ENCODE measurements at places on chromosomes 16 and 17.

- peak; percentile 15 for DNase-seq
Measured at GRCh38 chr17:31444026-31444425, 52.6 kb downstream of the RAB11FIP4 start.

DNA sequence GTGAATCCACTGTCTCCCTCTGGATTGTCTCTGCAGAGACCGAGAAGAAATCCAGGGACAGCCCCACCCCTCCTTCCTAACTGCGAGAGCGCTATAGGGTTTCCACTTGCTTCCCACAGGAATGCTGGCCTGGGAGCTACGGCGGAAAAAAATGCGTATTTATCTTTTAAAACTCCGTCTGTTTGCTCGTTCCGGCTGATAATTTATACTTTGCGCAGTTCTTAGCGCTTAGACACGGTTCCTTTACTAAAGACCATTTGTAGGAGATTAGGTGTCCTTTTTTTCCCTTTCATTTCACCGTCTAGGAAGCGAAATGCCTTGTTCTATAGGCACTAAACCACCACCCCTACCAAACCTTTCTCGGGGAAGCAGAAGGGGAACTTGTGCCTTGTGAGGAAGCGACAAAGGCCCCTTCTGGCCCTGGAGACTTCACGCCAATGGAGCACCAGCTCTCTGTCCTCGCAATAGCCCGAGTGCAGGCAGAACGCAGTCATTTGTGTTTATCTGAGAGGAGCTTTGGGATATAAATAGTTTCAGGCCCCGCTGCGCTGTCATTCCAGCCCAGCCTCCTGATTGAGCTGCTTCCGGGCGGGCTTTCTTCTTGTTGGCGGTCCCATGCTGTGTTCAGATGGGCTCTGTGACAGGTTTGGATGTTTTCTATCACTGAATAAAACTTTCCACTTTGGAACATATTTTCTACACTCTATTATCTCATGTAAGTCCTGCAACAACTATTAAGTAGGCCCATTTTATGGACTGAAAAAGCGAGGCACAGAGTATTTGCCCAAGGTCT lies 791 bp upstream of the SUPT4H1 start:
- peak; percentile 13 for DNase-seq

DNA sequence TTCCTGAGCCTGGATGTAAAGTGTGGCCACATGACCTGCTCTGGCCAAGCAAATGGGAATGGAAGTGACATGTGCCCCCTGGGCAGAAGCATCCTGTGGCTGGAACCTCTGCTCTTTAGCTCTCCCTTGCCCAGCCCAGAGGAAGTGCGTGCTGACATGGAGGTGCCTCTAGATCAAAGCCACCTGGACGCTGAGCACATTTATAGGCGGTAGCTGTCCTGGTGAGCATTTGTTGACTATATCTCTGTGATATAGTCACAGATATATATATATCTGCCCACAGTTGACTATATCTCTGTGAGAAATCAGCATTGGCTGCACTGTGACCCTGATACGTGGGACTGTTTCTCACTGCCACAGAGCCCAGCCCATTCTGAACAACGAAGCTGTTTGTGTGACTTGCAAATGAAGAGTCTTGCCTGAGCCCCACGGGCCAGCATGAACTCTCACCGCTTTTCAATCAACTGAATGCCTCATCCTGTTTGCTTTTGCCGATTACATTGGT lies 118.8 kb downstream of the C16orf95 start:
- no peak for DNase-seq

GRCh38 chr17:63138713-63139112 lies 172.7 kb downstream of the TANC2 start:
- DNase-seq = no peak

GRCh38 chr17:41917679-41918313 lies 955 bp downstream of the ACLY start:
- DNase-seq = peak; percentile 36

DNA sequence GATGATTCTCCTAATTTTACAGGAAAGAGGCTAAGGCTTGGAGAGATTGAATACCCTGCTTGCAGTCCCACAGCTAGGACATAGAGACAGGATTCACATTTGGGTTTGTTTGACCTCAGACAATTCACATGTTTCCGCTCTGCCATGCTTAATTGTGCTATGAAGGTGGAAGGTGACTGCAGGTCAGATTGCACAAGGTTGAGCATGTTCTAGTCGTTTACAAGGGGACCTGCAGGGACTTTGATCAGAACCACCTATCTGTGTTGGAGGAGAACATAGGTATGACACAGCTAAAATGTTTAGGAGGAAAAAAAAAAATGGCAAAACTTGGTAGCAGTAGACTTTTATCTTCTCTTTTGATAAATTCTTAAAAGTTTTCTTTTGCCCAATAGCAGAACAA lies 4.9 kb upstream of the ANKFN1 start:
- no peak for DNase-seq

DNA sequence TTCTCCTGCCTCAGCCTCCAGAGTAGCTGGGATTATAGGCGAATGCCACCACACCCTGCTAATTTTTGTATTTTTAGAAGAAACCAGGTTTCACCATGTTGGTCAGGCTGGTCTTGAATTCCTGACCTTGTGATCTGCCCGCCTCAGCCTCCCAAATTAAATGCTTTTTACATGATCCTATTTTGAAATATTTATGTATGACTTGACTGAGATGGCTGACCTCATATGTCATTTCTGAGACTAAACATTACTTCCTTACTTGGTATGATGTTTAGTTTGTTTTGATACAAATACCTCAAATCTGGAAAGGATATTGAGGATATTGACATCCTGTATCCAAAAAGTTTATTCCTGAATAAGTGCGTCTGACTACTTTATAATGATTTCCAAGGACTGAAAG lies 11.9 kb downstream of the CALCOCO2 start:
- no peak for DNase-seq

DNA sequence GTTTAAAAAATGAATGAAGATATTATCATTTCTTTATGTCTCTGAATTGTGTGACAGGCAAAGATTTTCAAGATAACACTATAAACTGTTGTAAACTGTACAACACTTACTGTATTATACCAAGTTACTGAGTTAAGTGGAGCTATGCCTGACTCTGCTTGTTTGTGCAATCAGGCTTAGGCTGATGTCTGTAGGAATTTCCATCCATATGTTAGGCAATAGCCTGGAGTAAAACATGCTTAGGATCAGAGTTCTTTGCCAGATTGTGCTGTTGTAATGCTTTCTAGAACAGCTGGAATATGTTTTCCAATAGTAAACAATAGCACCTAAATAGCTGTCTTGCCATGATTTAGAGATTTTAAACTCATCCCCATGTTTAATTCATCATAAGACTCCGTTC lies 1496.7 kb downstream of the CDH11 start:
- DNase-seq = peak; percentile 14

DNA sequence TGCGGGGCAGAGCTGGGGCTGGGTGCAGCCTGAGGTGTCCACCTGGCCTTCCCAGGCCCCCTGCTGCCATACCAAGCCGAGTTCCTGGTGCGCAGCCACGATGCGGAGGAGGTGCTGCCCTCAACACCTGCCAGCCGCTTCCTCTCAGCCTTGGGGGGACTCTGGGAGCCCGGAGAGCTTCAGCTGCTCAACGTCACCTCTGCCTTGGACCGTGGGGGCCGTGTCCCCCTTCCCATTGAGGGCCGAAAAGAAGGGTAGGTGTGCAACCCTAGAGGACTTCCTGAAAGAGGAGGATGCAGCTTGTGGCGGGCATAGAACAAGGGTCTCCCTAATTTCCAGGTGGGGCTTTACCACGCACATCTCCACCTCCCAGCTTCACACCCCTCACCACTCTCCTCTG lies 2.5 kb downstream of the SGCA start:
- no peak for DNase-seq

GRCh38 chr17:21194226-21194625 lies 19.7 kb downstream of the TMEM11 start:
- no peak for DNase-seq

DNA sequence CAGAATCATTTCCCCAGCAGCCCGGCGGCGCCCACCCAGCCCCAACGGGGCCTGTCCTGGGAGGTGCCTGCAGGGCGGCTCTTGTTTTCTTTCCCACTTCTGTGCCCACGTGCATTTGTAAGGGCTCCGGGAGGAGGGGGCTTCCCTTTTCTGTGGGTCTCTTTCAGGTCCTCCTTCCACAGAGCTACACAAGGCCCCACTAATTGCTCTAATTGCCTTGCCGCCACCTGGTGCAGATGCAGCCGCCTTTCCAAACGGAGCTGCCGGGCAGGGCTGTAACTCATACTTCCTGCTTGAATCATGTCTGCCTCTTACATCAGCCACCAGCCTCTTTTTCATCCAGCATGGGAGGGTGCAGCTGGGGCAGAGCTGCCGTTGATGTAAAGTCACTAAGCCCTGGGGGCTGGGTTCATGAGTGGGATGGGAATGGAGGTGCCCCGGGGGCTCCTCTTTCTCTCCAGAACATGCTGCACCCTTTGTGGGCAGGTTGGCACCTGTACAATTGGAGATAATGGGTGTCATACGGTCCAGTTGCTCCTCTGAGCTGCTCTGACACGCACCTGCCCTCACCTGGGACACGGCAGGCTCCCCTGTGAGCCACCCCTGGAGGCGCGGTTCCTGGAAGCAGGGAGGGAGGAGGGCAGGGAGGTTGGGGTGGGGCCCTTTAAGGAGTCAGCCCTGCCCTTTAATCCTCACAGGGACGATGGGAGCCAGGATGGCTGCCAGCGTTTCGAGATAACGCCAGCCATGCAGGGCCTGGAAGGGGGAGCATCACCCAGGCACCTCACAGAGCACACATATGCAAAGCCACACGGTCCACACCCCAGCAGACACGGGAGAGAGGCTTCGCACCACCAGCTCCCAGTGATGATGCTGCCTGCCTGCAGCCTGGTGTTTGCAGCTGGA lies 41.1 kb upstream of the KLHDC4 start:
- peak; percentile 100 for DNase-seq

- DNase-seq = no peak
Measured at GRCh38 chr17:69470702-69471101, 56.2 kb downstream of the MAP2K6 start.

GRCh38 chr17:72869630-72870029 lies 222.9 kb downstream of the SLC39A11 start:
- DNase-seq = no peak

DNA sequence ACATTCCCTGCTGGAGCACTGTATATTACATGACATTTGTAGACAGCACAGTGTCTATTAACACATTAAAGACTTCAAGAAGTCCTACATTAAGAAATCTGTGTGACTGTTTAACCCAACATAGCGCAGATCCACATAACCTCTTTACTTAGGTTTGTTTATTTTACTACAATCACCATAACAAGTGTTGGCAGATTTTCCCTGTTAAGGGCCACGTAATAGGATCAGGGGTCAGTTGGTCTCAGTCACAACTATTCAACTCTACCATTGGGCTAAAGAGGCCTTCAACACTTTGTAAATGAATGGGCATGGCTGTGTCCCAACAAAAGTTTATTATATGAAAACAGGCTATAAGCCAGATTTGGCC lies 51.3 kb upstream of the ADORA2B start:
- DNase-seq = no peak

DNA sequence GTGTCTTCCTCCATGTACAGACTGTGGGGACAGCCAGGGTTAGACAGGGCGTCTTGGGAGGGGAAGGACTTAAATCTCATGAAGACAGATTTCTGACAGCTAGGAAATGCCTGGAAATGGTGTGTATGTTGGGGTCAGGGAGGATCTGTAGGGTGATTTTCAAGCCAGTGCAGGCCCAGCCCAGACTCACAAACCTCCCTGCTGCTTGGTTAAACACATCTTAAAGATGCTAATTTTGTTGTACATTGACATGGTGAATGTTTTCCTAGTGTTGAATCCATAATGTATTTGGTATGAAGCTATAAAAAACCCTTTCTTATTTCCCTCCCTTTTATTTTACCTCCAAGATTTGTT lies 238.3 kb downstream of the CCDC182 start:
- no peak for DNase-seq

- no peak for DNase-seq
Measured at GRCh38 chr17:18119938-18120337, 11.4 kb downstream of the MYO15A start.

DNA sequence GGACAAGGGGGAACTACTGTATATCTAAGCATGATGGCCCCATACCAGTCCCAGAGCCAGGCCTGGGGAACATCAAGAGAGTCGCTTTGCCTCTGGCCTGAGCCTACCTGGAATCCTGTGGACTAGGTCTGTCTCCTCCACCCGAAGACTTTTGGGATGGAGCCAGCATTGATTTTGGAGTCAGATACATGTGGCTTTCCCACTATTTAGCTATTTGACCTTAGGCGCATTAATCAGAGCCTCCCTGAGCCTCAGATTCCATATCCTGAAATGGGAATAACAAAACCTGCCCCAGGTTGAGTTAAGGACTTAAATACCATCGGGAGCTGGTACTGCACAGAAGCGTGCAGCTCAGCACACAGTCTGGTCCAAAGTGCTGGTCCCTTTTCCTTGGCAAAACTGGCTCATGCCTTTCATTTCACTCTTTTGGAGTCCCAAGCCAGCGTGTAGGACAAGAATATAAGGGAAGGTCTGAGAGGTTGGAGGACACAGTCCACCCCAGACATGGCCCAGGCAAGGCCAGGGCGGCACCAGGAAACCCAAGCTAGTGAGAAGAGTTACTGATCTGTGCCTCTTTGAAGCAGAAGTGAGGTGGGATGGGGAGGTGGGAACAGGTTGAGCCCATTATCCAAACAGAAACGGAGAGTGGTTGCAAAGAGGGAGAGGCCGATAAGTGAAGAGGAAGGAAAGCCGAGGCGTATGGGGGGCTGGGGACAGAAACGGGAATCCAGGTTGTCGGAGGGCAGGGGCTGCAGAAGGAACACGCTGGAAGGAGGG lies 986 bp downstream of the FA2H start:
- DNase-seq = no peak

- no peak for DNase-seq
Measured at GRCh38 chr16:49333259-49333597, 40.4 kb upstream of the C16orf78 start.

DNA sequence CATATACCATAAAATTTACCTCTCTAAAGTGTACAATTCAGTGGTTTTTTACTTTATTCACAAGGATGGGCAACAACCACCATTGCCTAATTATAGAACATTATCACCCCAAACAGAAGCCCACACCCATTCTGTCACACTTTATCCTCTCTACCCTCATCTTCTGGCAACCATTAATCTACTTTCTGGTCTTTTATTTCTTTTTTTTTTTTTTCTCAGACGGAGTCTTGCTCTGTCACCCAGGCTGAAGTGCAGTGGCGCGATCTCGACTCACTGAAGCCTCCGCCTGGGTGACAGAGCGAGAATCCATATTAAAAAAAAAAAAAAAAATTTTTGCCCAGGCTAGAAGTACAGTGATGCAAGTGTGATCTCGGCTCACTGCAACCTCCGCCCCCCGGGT lies 90.7 kb upstream of the CLEC18B start:
- no peak for DNase-seq

GRCh38 chr17:18129041-18129502 lies 20.5 kb downstream of the MYO15A start:
- DNase-seq = peak; percentile 74
